Motor neuron (in vitro differentiated cells): ENCODE measurements at places on chromosomes 11 and 22.
A peak's percentile ranks its signal among the peaks of the same experiment; 100 is the strongest.

GRCh38 chr11:70455354-70455753 lies 57.0 kb downstream of the CTTN start:
- no peak for ATAC-seq

- no peak for ATAC-seq
Measured at GRCh38 chr11:45109400-45109799, 37.0 kb upstream of the PRDM11 start.

- ATAC-seq, result no peak
Measured at GRCh38 chr11:85965202-85965601, 103.7 kb downstream of the PICALM start.

DNA sequence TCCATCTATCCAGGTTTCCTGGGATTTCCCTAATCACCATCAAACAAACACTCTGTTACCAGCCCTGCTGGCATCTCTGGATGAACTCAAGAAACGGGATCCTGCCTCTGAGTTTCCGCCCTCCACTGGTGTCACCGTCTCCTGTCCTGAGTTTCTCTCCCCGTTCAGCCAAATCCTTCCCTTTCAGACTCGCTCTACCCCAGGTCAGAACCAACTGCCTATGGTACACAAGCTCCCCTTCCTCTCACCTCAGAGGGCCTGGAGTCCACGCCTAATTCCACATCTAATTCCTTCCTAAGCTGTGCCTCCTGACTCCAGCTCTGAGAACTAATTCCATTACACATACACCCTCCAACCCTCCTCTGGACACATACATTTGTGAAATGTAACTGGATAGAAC lies 96.1 kb downstream of the SHANK2 start:
- no peak for ATAC-seq

DNA sequence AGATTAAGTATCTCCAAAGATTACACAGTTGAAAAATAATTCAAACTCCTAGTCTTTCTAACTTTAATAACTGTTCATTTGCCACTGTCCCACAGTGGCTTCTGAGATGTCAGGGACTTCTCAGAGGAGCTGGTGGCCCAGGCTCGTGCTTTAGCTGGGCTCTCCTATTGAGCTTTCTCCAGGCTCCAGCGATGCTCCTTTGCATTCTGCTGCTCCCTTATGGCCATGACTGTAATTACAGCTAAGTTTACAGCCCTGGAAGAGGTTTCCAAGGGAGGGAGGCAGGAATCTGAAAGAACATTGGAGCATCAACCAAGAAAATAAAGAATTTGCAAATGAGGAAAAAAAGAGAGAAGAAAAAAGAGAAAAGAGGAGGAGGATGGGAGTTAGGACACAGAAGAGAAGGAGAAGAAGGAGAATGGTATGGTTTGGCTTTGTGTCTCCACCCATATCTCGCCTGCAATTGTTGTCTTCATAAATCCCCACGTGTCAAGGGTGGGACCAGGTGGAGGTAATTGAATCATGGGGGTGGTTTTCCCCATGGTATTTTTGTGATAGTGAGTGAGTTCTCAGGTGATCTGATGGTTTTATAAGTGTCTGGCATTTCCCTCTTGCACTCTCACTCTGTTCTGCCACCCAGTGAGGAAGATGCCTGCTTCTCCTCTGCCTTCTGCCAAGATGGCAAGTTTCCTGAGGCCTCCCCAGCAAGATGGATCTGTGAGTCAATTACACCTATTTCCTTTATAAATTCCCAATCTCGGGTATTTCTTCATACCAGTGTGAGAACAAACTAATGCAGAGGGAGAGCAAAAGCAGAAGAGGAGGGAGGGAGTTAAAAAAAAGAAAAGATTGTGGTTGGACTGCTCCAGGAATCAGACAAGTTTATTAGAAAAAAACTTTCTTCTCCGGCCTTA lies 857.0 kb downstream of the KCNA4 start:
- peak; percentile 97 for ATAC-seq

DNA sequence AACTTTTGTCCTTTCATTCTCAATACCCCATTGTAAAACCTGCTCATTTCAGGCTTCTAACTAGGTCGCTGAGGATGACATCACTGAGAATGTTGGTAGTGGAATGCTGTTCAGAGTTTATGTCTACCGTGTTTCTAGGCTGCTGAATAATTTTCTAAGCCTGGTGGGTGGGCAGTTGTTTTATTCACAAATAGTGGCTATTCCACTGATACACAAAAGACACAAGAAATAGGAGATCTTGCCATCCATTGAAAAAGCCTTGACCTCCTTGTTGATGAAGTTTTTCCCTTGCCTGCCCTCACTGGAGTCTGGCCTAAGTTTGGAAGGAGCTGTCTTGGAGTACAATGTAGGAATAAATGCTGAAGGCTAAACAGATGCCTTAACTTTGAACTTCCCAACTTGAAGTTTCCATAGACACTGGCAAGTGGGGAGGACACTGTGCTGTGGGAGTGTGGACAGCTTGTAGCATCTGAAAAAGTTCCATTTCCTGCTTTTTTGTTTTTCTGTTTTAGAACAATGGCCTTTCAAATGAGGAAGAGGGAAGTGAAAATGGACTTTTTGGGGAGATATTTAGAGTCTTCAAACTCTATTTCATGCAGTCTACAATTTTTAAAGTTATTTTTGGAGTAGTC lies 59.2 kb downstream of the TRIM44 start:
- no peak for ATAC-seq

DNA sequence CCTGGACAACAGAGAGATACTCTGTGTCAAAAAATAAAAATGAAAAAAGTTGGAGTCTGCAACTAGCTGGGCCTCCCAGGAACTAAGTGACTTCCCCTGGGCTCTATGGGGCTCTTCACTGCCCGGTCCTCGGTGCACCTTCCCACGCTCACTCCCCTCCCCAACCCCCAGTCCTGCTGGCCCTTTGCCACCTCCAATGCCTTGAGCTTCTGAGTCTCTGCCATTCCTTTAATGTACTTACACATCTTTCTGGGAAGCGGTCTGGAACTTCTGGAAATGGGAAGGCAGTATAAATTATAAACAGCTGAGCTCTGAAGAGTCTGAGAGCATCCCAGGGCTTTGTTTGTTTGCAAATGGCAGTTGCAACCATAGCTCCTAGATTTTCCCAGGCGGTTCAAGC lies 5.9 kb upstream of the BATF2 start:
- ATAC-seq, result no peak

DNA sequence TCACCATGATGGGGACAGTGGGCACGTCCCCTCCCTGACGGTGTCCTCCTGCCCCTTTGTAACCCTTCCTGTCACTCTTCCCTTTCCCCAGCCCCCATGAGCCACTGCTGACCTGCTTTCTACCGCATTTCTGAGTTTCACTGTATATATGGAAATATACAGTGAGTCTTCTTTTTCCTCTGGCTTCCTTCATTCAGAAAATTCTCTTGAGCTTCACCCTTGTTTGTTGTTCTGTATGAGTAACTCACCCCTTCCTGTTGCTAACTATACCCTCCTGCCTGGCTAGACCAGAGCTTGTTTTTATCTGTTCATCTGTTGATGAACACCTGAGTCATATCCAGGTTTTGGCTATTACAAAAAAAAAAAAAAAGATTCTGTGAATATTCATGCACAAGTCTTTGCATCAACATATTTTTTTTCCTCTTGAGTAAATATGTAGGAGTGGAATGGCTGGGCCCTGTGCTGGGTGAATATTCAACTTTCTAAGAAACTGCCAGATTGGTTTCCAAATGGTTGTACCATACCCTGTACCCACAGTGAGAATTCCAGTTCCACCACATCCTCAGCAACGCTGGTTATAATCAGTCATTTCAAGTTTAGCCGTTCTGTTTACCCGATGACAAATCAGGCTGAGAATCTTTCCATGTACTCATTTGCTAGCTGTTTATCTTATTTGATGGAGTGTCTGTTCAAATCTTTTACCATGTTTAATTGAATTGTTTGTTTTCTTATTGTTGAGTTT lies 62.0 kb downstream of the IGF2 start:
- ATAC-seq, result no peak

DNA sequence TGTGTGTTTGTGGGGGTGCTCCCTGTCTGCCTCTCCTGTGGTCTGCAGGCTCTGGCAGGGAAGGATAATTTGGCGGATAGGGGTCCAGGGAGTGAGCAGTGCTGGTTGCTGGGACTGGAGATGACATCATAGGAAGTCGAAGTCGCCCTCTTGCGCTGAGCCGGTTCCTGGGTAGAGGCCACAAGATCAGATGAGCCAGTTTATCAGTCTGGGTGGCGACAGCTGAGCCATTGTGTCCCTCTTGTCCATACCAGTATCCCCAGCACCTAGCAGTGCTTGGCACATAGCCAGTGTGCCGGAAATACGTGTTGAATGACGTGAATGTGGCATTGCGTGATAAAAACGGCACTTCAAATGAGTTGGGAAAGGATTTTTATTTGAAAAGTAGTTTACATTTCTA lies 9.8 kb downstream of the APOL5 start:
- peak; percentile 48 for ATAC-seq

DNA sequence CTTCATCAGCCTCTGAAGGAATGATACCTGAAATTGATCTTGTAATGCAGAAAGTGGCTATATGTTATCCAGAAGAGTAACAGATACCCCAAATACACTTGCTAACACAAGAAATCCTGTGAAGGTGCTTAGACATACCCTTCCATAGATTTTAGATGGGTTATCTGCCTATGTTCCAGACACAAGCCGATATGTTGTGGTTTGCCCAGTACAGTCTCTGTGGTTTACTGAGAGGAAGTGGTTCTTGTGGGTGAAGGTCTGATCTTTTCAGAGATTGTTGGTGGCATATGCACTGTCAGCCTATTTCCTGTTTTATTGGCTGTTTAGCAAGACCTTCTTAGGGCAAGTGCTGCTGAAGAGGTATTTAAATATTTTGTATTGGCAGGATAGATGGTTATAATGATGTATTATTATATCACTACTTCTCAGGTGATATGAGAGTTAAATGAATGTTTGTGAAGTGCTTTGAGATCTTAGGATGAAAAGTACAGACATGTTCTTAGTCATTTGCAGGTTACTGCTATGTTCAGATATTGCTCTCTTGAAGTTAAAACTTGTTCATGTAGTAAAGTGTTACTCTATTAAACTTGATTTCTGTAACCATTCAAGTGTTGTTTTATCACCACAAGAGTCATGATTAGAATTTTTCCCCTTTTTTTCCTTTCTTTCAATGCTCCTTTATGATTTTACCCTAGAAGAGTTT lies 8.2 kb downstream of the ARHGEF12 start:
- no peak for ATAC-seq

DNA sequence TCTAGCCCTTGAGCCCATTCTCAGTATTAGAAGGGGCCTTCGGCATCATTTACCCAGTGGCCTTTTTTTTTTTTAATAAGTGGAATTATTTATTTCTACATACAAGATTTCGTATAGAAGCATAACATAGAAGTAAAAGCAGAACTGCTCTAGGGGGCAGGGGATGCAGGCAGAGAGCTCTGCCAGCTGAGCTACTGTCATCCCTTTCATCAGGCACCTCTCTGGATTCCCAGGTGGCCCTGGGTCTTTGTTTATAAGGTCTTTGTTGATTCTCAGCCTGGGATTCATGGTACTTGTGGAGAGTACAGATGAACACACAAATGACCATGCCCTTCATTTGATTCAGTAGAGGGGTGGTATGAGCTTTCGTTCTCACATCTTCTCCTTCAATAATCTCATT lies 66.4 kb downstream of the GAB2 start:
- peak; percentile 36 for ATAC-seq

DNA sequence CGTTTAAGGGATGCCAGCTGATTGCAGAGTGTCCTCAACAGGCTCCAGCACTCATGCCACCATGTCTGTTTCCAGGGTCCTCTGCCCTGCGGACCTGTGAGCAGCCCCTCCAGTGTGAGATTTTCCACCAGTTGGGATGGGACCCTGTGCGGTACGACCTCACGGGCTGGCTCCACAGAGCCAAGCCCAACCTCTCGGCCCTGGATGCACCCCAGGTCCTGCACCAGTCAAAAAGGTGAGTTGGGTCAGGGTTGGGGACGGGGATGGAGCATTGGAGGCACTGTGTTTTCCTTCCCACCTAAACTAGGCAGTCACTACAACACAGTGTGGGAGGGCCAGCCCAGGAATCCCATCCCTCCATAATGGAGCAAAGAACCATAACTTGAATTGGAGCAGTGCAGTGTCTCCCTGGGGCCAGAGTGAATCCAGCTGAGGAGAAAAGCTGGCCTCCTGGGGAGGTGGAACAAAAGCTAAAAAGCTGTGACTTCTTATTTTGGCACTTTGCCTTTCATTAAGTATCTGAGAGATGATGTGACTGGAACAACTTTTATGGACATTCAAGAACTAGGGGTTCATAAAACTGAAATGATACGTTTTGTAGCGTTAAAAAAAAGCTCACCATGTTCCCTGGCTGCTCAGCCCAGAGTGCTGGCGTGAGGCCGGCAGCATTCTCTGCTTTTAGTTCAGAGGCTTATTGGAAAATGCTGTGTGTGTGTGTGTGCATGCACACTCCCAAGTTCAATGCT lies 101.8 kb downstream of the MYO18B start:
- ATAC-seq, result no peak

DNA sequence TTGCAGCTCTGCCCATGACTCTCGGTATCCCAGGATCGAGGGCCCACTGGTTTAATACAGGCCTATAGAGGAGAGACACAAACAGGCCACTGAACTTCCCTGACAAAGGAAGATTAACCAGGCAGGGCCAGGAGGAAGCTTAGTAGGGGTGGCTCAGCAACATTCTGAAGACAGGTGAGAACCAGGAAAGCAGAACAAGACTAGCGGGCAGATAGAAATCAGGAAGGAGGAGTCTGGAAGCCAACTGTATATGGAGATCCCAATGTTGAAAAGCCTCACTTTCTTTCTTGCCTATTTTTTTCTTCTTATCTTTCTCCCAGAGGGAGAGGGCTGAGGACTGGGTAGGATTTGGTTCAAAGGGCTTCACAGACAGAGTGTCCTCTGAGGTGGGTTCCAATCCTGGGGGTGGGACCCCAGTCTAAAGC lies 5.4 kb downstream of the PI4KA start:
- ATAC-seq, result no peak

- ATAC-seq, result no peak
Measured at GRCh38 chr11:70137383-70137782, 59.3 kb downstream of the ANO1 start.

GRCh38 chr11:134527382-134528243 lies 115.6 kb upstream of the B3GAT1 start:
- no peak for ATAC-seq

- no peak for ATAC-seq
Measured at GRCh38 chr11:12179531-12179930, 69.1 kb downstream of the MICAL2 start.

DNA sequence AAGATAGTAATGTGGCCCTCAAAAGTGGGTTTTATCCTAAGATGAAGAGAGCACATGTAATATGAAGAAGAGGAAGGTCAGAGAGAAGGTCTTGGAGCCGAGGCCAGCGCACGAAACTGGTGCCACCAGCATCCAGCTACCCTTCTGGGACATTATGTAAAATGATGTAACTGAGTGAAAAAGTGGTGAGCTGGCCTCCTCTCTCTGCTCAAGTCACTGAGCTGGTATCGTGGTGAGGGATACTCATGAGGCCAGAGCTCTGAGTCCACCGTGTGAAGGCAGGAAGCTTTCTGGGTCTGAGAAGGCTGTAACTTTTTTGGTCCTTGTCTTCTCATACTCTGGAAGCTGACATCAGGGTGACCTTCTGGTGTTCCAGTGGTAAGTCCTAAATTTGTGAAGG lies 25.1 kb downstream of the RNF185 start:
- no peak for ATAC-seq

DNA sequence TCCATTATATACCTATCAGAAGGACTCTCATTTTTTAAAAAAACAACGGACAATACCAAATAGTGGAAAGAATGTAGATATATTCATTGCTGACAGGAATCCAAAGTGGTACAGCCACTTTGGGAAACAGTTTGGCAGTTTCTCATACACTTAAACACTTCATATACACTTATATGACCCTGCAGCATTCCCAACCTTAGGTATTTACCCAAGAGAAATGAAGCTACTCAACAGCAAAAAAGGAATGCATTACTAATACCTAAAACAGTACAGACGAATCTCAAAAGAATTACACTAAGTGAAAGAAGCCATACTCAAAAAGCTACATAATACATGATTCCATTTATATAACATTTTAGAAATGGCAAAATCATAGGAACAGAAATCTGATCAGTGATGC lies 51.5 kb downstream of the RBFOX2 start:
- no peak for ATAC-seq
